ENCODE measurements at places on chromosomes 7 and 10.

DNA sequence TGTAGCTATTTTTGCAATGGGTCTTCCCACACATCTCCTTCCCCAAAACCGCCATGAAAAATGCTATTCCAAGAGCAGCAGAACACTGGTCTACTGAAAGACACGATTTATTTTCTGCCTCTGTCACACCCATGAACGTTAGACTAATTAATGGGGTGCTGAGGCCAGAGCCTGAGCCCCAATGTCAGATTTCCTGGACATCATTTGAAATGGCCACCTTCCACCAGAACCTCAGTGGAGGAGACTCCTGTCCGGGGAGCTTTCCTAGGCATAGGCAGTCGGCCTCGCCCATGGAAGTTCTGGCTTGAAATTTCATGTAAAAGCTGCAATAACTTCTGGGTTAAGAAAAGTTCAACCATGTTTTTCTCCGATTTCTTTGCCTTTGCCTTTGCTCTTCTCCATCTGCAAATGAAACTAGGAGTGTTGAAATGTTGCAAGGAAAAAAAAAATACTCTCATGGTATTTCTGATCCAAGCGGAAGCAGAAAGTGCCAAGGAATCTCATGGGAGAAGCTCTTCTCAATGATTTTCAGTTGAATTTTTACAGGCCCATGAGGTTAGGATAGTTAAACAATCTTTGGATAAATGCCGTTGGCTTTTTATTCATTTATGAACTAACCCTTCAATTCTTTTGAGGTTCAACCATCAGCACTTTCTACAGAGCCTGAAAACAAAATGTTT is 570.8 kb upstream of the MGMT start:
- DNase-seq = no peak

DNA sequence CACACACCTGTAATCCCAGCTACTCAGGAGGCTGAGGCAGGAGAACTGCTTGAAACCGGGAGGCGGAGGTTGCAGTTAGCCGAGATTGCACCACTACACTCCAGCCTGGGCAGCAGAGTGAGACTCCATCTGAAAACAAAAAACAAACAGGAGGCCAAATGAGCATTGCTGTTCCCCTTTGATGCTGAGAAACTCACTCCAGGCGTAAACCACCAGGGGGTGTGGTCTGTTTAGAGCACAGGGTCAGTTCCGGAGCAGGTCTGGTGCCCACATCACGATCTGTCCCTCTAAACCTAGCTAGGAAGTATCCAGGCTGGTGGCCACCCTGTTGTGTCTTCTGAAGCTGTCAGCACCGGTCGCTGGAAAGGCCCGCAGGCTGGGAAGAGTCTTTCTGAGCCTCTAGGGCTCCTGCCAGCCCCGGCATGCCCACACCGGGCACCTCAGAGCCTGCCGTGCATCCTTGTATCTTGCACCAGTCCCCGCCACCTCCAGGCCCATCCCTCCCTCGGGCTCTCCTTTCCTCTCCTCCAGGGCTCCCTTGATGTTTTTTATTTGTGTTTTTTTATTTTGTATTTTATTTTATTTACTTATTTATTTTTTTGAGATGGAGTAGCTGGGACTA is 66.3 kb upstream of the SH2B2 start:
- DNase-seq = no peak

DNA sequence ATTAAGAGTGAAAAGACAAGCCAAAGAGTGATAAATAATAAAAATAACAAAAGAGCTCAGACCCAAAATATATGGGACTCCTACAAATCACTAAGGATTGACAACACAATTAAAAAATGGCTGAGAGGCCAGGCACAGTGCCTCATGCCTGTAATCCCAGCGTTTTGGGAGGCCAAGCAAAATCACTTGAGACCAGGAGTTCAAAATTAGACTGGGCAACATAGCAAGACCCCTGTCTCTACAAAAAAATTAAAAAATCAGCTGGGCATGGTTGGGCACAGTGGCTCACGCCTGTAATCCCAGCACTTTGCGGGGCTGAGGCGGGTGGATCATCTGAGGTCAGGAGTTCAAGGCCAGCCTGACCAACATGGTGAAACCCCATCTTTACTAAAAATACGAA is 137.3 kb downstream of the IDE start:
- no peak for DNase-seq

GRCh38 chr10:35675846-35676245 is 33.8 kb upstream of the FZD8 start:
- DNase-seq = no peak

All from esophagus squamous epithelium (tissue), 5 donors.